ENCODE measurements at places on chromosomes 5 and 9.

- DNase-seq, result no peak
Observed at GRCh38 chr9:131470581-131470991, 32.1 kb upstream of the POMT1 start.

- no peak for DNase-seq
Observed at GRCh38 chr5:8714861-8715260, 831.0 kb downstream of the SEMA5A start.

GRCh38 chr5:111411301-111411700, 101.0 kb downstream of the STARD4 start:
- no peak for DNase-seq

DNA sequence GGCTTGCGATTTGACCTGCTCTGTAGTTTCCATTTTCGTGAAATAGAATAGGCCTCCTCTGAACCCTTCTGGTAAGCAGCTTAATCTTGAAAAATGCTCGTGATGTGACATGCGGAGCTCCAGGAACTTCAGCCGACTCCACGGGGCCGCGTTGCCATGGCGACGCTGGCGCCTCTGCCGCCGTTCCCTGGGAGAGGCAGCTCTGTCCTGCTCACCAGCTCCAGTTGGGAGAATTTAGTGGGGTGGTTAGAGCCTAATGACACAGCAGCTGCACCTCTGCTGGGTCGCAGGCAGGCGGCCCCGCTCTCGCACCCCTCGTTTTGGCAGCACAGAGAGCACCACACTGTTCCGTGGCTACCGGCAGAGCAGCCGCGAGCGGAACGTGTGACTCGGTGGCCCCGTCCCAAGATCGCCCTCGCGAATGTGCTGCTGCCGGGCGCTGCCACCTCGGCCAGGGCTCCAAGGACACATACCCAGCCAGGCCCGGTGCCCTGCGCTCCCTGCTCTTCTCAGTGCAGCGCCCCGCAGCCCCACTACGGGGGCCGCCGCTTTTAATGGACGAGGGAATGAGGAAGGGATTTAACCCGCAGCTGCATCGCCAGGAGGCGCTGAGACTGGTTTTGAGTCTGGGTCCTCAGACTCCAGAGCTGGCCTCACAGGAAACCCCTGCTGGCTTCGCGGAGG, 131.2 kb upstream of the LMX1B start:
- DNase-seq, result no peak

GRCh38 chr9:106758911-106759310, 104.1 kb upstream of the ZNF462 start:
- DNase-seq, result peak; percentile 1

DNA sequence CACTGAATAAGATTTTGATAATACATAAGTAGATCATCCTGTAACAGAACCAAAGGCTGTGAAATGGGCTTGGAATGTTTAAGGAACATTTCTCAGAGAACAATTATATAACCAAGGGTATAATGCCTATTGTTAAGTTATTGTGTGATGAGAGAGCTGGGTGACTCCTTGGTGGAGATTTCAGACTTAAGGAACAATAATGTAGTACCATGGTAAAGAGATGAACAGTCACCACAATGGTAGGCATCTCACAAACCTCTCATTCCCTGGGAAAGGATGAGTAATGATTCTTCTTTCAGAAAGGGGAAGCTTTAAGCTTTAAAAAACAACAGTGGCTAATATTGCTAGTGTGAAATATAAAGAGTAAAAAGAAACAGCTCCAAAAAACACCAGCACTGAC, 147.4 kb downstream of the TRIM36 start:
- no peak for DNase-seq
